ENCODE measurements at places on chromosomes 12 and 14. TPM values are rescaled to one million over a fixed set of nuclear protein-coding genes. Genes with fewer than 3 reads are reported as not detected.

GRCh38 chr12:47838286-47838931, 18.7 kb upstream of the HDAC7 start:
- peak; percentile 67 for DNase-seq

VWF gene
- 0.37 TPM for total RNA-seq

DNA sequence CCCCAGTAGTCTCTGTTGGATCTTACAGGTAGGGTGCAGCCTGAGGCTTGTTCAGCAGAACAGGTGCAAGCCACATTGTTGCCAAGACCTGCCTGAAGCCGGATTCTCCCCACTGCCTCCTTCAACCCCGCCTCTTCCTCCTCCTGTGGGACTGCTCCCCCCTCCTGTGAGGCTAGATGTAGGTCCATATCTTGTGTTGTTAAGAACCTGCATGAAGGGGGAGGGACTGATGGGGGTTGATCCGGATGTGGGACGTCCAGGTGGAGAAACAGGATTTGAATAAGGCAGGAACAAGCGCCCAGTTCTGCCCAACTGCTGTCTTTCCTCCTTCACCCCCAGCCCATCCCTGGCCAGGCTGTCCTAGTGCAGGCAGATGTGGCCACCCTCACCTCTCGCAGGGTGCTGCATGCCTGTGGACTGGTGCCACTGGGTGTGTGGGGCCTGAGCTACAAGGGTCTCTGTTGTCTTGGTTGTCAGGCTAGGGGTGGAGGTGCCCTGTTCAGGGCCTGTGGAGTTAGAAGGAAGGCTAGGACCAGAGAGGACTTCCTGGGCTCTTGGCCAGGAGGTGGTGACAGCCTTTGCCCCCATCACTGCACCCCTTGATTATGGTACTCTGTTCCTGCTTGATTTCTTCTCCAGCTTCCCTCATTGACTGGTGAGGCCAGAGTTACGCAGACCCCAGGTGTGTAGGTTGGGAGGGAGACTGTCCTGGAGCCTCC, 1.4 kb downstream of the NR4A1 start:
- no peak for DNase-seq

- DNase-seq: no peak
These were observed 14.5 kb downstream of the CCDC198 start for GRCh38 chr14:57479197-57479596.

DNA sequence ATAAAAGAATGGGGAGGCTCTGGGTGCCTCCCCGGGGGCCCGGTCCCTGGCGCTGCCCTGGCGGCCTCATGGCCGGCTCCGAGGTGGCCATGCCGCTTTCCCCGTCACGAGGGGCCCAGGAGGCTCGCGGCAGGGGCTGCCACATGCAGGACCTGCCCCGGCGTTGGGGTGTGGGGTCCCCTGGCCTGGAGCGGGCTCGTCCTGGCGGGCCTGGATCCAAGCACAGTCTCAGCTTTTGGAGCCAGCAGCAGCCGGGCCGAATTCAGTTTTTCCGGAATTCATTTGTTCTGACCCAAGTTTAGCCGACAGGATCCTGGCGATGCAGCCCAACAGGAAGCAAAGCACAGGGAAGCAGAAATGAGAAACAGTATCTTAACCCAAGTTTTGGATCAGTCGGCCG, 26.4 kb upstream of the AEBP2 start:
- DNase-seq: no peak

DNA sequence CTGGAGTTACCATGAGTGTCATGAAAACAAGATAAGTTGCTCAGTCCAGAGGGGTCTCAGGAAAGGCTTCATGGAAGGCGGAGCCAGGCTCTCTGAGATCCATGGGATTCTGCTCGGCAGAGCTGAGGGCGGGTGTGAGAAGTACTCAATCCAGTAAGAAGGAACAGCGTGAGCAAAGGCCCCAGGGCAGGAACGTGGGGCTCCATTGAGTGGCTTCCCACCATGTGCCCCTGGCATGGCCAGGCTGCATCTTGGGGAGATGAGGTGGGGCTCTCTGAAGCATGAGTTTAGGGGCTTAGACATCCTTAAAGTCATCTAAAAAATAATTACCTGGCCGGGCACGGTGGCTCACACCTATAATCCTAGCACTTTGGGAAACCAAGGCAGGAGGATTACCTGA, 58.0 kb downstream of the ARL6IP4 start:
- no peak for DNase-seq

SERPINA10 gene
- total RNA-seq: not detected

GRCh38 chr12:53123578-53124351, 20.5 kb downstream of the SOAT2 start:
- DNase-seq: no peak

- peak; percentile 90 for DNase-seq
These were observed at the start of gene ALX1 for GRCh38 chr12:85280165-85280983. ALX1 (plus strand) TSS chr12:85280220; CDS start chr12:85280262, 42 bp downstream.

TC2N gene
- 5.9 TPM for total RNA-seq

MMP17 gene
- total RNA-seq: 63.2 TPM

EIF5 gene
- total RNA-seq: 153 TPM

UNC119B gene
- 11.6 TPM for total RNA-seq

GRCh38 chr12:99476956-99477355, 170.6 kb upstream of the GARIN6 start:
- DNase-seq: no peak

GRCh38 chr14:78196323-78196722, 26.1 kb downstream of the NRXN3 start:
- DNase-seq: peak; percentile 5

DNA sequence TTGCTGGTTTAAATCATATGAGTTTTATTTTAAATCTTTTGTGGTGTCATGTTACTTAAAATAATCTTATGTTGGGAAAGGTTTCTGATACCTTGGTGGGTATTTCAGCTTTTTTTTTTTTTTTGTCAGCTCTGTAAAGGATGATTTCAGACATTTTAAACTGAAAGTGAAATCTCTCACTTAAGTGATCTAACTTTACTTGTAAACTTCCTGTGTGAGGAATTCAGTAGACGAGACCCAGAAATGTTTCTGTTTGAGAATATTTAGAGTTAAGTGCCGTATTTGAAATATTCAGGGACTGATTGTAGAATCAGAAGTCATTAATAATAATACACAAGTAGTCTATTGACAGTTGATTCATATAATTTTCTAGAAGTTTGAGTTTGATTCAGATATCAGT, 37.8 kb downstream of the PROX2 start:
- DNase-seq: no peak

PAPLN gene
- total RNA-seq: not detected

DNA sequence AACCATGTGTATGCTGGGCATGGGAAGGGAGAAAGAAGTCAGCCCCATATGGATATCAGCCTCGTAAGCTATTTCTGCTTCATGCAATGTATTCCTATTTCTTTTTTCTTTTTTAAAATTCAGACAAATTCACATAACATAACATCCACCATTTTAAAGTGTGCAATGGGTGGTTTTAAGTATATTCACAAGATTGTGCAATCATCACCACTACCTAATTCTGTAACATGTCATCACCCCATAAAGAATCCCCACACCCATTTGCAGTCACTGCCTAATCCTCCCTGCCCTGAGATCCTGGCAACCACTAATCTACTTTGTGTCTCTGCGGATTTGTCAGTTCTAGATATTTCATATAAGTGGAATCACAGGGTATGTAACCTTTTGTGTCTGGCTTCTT, 9.5 kb downstream of the POMT2 start:
- DNase-seq: no peak

OVCH1 gene
- not detected for total RNA-seq

FAM234B gene
- total RNA-seq: 15.6 TPM

- DNase-seq: no peak
These were observed 10.3 kb upstream of the CD27 start for GRCh38 chr12:6434205-6435140.

ESRRB gene
- total RNA-seq: not detected

SLC6A15 gene
- 101 TPM for total RNA-seq

DNA sequence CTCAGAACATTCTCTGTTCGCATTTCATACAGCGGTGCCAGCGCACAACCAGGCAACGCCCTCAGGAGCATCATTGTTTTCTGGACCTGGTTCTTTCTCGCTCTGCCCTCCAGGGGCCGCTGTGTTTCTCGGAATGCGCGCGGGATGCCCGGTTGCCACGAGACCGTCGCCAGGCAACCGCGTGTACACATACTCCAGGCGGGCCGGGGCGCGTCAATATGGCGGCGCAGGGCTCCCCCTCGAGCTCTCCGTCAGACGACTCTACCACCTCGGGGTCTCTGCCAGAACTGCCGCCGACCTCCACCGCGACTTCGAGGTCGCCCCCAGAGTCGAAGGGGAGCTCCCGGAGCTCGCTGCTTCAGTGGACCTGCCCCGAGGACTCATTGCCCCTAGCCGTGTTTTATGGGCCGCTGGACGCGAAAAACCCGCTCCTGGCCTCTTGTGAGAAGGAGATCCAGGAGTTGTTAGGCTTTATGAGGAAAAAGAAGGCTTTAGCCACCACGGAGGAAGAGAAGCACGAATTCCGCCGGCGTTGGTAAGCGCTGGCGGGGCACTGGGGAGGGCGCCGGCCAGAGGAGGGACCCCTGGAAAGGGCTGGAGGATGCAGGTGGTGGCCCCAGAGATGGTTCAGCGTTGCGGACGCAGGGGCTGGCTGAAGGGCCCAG, at the start of gene CFAP54:
Gene CFAP54 (plus strand): TSS at position 186 of the 665 bp plus-strand sequence. CDS start 33 bp downstream, at position 219.
- DNase-seq: peak; percentile 95

VPS29 gene
- 76.5 TPM for total RNA-seq

- DNase-seq: no peak
These were observed 52.2 kb downstream of the CKAP4 start for GRCh38 chr12:106195621-106196027.

DNA sequence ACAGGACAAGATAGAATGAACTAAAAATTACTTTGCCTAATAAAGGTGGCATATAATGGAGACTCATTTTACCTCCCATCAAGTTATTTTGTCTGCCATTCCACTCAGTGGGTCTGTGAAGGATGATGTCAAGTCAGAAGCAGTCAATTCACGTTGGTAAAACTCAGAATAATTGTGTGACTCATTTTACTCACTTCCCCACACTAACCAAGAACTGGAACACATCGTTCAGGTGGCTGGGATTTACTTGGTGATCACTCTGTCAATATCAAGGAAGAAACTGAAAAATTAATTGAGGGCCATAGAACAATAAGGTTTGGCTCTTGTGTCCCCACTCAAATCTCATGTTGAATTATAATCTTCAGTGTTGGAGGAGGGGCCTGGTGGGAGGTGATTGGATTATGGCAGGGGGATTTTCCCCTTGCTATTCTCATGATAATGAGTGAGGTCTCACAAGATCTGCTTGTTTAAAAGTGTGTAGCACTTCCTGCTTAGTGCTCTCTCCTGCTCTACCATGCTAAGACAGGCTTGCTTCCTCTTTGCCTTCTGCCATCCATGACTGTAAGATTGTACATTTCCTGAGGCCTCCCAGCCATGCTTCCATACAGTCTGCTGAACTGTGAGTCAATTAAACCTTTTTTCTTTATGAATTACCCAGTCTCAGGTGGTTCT, 35.7 kb upstream of the GTF2A1 start:
- no peak for DNase-seq

DNA sequence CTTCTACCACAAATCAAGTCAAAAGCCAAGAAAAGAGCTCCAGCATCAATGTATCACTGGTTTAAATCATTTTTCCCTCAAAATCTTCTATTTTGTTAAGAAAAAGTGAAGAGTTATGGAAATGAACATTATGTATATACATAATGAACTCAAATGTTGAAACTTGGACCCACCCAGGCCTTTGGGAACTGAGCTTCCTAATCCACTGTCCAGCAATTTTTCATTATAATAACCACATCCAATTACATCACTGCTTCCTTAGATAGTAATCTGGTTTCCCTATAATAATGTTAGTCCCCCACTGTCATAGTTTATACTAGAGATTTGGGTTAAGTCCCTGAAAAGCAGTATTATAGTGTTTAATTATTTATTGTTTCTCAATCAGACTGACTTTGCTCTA, 170.9 kb downstream of the PIK3C2G start:
- DNase-seq: no peak

DNA sequence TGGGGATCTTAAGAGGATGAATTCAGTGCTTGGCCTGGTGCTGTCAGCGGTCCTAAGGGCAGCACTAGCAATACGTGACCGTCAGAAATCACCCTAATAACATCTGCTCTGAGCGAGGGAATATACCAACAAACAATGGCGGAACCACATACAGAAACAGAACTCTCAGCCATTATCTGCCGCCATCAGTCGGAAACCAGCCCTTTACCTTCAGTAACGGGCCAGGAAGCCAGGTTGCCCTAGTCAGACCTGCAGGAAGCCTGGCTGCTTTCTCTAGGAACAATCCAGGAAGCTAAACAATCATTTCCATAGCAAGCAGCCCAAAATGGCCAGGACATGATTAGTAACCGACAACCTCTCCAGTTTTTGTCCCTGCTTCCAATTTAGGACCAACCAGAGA, 5.6 kb downstream of the CDCA4 start:
- no peak for DNase-seq
